ENCODE measurements at places on chromosomes 13 and 19. TPM values are rescaled to one million over a fixed set of nuclear protein-coding genes. Genes with fewer than 3 reads are reported as not detected.

Gene CSNK1G2
- polyA plus RNA-seq: 304 TPM

Gene ZNF333
- polyA plus RNA-seq: 23.2 TPM

Gene CEACAM1
- polyA plus RNA-seq: 8.8 TPM

Gene MEDAG
- polyA plus RNA-seq: not detected

Gene SIN3B
- 157 TPM for polyA plus RNA-seq

Gene COX6B2
- not detected for polyA plus RNA-seq

Gene PALM3
- not detected for polyA plus RNA-seq

Gene TYROBP
- 25.6 TPM for polyA plus RNA-seq

Gene GPR18
- polyA plus RNA-seq: 54.8 TPM

Gene ZNF850
- 2.0 TPM for polyA plus RNA-seq

Gene ZNF285
- 4.6 TPM for polyA plus RNA-seq

Gene ANGPTL8
- polyA plus RNA-seq: not detected

Gene CPB2
- polyA plus RNA-seq: not detected

Gene SOX1
- polyA plus RNA-seq: not detected

Gene PVR
- 0.09 TPM for polyA plus RNA-seq

Gene PABPC3
- polyA plus RNA-seq: 0.06 TPM

Gene ZNF66
- 6.8 TPM for polyA plus RNA-seq

Gene STAP2
- 0.33 TPM for polyA plus RNA-seq

Gene ZNF441
- 4.2 TPM for polyA plus RNA-seq

Gene TMC4
- not detected for polyA plus RNA-seq

Gene IGSF23
- polyA plus RNA-seq: not detected
